C1 segment of cervical spinal cord (tissue), 14 donors: ENCODE measurements at places on chromosomes 12 and 14.

- no peak for DNase-seq
These were observed 769 bp upstream of the ZNF740 start for GRCh38 chr12:53179687-53180219.

DNA sequence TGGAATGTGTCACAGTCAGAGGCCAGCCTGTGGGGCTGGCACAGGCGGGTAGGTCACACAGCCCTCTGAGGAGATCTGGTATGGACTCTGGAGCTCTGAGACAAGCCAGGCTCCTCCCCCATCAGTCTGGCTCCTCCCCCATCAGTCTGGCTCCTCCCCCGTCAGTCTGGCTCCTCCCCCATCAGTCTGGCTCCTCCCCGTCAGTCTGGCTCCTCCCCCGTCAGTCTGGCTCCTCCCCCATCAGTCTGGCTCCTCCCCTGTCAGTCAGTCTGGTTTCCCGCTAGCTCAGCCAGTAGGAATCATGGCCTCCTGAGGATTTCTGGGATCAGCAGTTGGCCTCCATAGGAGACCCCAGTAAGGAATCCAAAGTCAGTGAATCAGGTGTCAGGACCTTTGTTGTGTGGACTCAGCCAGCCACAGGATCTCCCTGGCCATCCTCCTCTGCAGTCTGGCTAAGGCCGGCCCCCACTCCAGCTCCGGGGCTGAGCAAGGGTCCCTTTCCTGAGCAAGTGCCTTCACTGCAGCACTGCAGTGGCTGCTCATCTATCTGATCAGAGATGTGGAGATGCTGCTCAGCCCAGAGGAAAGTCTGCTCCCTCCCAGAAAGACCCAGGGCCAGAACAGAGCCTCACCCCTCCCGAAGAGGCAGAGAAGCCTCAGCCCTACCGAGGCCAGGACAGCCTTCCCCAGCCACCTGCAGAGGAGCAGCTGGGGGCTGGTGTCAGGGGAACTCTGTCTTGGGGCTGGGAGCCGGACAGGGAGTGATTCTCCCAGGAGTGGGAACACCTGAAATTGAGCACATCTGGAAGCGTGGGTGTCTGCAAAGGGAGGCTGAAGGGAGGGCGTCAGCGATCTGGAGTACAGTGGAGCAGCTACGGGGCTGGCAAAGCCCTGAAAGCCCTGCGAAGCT, 35.7 kb downstream of the IQSEC3 start:
- no peak for DNase-seq

DNA sequence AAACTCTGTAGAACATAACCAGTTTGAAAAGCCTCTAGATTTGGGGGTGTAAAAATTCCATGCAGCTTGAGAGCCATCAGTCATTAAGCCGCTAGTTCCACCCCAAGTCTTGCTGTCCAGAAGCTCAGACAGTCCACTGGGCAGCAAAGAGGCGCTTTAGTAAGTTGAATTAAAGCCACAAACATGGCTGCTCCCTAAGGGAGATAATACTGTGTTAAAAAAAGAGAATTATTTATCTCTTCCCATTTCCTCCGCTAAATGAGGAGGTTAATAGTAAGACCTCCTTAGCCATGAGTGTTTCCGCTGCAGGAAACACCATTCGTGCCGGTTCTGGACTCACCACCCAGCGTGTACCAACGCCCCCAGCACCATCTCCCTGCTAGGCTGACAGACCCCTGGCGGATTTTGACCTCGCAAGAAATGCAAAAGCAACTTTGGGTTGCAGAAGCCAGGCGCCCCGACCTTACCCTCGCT, 536 bp downstream of the TM7SF3 start:
- no peak for DNase-seq

DNA sequence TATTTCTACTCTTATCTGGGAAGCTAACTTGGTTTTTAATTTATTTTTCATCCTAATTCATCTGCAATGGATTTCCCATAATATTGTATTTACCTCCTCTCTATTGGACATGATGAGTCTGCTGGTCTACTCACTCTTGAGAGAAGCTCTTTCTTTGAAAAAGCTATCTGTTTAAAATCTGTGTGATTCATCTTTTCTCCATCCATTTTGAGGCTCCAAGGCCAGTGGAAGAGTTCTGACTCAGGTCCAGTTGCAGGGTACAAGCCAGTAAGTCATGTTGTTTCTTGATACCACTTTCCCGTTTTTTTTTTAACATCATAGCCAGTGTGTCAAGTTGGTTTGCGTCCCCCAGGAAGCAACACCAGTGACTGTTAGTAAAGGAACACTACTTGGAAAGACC, 160.3 kb upstream of the BMP4 start:
- DNase-seq = no peak

GRCh38 chr14:36658123-36659009, 3.3 kb upstream of the PAX9 start:
- DNase-seq = no peak

GRCh38 chr14:103362780-103363179, 22.4 kb upstream of the MARK3 start:
- no peak for DNase-seq

GRCh38 chr12:120356567-120357030, 12.4 kb downstream of the MSI1 start:
- DNase-seq = peak; percentile 27

GRCh38 chr12:92010853-92011701, 134.6 kb downstream of the BTG1 start:
- DNase-seq = no peak
